ENCODE measurements at places on chromosomes 7 and 10.

- no peak for DNase-seq
Measured at GRCh38 chr10:7085913-7086589, 324.8 kb downstream of the SFMBT2 start.

GRCh38 chr7:105677817-105678573, 96.7 kb upstream of the EFCAB10 start:
- DNase-seq = no peak

DNA sequence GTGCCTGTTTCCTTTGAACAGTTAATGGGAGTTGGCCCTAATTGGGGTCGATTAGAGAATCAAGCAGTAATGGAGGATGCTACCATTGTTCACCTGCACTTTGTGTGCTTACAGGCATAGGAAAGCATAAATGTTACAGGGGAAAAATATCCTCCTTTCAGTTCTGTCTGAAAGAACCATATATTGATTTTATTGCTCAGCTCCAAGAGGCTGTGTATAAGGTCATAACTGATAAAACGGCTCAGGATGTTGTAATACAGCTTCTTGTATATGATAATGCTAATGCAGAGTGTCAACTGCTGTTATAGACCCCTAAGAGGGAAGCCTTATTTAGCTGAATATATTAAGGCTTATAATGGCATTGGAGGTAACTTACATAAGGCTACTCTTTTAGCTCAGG, 32.9 kb upstream of the AKR1C2 start:
- DNase-seq = no peak

DNA sequence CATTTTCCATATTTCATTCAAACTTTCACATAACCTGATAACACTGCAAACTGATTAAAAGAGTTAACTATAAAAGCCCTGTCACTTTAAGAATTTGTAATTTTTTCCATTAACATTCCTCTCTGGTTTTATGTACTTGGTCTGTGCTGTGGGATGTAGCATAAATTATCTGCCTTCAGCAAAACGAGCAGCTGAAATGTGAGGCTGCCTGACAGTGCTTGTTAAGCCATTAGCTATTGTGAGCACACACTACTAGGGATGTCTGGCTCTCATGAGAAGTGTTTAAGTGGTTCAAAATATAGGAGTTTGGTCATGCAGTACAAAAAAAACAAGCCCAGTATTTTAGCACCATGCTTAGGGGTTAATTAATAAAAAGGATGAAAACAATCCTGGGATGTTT, 63.0 kb downstream of the HOXA1 start:
- no peak for DNase-seq

GRCh38 chr7:27107391-27108381, 5.2 kb upstream of the HOXA2 start:
- DNase-seq = no peak

GRCh38 chr10:64275774-64276173, 754.6 kb downstream of the REEP3 start:
- DNase-seq = no peak

DNA sequence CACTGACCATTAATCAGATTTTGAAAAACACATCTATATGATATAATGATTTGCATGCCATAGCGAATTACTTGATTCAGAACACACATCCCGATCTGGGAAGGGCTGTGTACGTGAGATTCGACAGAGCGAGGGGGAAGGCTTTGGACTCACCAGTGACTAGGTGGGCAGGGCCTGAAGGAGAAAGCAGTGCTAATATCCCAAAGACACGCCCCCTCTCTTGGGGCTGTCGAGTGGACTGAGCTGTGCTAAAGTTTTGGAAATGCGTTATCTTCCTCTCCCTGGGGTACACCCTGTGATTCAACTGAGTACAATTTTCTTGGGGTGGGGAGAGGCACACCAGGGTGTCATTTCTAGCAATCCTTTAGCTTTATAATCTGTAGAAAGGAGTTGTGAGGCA, 1.8 kb downstream of the LRRC17 start:
- DNase-seq = no peak

GRCh38 chr10:87538092-87539015, 33.7 kb downstream of the MINPP1 start:
- no peak for DNase-seq

DNA sequence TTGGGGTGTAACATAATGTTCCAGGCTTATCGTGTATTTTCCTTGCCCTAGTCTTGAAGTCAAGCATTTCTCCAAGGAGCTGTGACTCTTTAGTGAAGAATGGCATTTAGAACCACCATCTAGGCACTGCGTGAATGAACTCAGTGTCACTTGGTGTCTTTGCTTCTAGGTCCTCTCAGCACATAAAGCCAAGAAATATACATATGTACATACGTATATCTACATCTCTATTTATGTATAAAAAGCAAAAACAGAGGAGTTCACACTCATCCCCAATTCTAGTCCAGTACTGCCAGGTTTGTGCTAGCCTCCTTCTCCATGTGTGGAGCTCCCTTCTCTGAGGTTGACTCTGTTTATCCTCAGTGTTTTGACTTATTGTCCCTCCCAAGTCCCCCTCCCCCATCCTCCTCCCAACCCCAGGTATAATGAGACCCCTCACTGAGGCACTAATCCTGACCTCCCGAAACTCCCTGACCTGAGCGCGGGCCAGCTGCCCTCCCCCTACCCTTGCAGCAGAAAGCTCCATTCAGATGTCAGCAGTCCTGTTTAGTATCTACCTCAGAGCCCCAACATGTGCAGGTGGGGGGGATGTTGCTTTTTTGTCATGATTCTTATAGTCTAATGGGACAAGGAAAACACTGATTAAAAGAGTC, 61.5 kb downstream of the GDI2 start:
- DNase-seq = no peak

- DNase-seq = no peak
Measured at GRCh38 chr10:43237128-43237527, 29.7 kb downstream of the RASGEF1A start.

DNA sequence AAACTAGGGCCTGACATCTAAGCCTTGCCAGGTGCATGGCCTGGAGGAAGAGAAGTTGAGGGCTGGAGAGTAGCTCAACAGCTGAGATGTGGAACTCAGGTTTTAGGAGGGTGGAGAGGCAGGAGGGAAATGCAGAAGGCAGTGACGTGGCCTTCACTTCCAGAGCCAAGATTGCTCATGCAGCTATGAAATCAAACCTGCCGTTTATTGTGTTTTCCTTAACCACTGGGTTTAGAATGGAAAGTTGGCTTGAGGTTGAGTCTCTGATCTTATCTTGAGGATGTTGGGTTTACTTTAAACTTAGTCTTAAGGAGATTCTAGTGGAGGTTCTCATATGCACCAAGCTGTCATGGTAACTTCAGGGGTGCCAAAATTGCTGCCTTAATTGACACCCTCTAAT, 178.6 kb downstream of the SORCS3 start:
- DNase-seq = no peak

- DNase-seq = no peak
Measured at GRCh38 chr10:95503001-95503400, 58.2 kb downstream of the SORBS1 start.
